ENCODE measurements at places on chromosomes 5 and 9.

GRCh38 chr9:88438811-88439210 lies 50.6 kb downstream of the SPIN1 start:
- DNase-seq = no peak

DNA sequence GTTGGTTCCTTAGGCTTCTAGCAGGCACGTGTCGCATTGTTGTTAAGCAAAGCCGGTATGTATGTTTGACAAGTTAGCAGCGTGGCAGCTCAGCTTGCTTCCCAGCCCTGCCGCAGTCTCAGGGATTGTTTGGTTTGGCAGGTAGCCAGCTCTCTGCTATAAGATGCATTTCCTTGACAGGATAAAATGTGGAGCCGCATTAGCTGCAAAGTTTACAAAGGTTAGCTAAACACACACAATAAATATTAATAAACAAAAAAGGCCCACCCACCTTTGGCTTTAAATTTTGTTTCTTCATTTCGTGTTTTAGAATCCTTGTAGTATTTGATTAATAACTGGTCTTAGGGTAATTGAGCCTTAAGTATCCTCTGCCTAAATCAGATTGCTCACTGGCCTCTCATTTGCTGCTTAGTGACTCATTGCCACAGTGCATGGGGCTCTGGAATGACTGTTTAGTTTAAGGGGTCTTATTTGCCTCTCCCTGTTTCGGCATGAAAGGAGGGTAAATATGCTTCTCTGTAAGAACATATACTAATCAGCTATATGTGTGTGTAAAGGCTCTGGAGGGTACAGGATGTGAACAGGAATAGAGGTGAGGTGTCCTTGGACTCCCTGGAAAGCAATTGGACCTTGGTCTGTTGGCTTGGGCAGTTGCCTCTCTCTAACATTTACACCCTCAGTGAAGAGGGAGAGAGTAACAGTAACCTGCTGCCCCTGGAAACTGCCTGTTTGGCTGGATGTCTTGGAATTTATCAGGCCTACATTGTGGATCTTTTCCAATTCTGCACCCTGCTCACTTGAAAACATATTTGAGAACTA lies 122.0 kb downstream of the GDNF start:
- peak; percentile 93 for DNase-seq

DNA sequence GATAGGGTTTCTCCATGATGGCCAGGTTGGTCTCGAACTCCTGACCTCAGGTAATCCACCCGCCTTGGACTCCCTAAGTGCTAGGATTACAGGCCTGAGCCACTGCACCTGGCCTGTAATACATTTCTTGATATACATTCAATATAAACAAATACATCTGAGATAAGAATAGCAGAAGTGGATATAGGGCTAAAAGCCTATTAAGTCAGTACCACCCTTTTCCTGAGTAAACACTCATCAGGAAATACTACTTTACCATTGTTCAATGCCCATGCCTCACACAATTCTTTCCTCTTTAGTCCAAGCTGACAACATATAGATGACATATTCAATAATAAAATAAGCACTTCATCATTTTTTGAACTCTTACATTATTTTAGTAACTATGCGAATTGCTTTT lies 64.8 kb downstream of the MRPS27 start:
- DNase-seq = no peak

GRCh38 chr5:135225856-135226560 lies 173.0 kb downstream of the MACROH2A1 start:
- DNase-seq = no peak

DNA sequence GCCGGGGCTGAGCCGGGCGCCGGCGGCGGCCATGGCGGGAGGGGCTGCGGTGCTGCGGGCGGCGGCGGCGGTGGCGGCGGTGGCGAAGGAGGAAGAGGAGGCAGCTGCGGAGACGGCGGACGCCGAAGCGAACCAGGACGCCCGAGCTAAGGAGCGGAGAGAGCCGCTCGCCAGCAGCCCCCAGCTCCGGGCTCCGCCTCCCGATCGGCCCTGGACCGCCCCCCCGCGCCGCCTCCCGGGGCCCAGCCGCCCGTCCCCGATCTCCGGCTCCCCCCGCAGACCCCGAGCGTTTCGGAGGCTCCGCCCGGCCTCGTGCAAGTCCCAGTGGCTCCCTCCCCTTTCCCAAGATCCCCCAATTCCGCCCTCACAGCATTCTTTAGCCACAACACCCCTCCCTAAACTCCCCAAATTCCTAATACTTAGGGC lies at the start of gene ASTN2:
Gene ASTN2 (minus strand): TSS at position 152 of the 426 bp plus-strand sequence. CDS start 119 bp downstream, at position 33.
- DNase-seq = no peak

DNA sequence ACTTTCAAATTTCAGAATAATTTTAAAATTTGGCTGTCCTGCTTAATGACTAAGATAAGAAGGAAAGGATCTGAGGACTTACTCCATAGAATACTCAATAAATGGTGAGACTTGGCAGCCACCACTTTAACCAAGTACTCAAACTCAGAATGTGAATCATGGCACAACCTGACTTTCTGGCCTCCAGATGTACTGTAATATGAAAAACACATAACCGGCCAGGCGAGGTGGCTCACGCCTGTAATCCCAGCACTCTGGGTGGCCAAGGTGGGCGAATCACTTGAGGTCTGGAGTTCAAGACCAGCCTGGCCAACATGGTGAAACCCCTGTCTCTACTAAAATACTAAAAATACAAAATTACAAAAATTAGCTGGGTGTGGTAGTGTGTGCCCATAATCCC lies 10.0 kb upstream of the MARCHF6 start:
- no peak for DNase-seq

- no peak for DNase-seq
These were observed 427.6 kb downstream of the IRX1 start for GRCh38 chr5:4023091-4023752.

GRCh38 chr5:119274030-119274766 lies 81.6 kb upstream of the TNFAIP8 start:
- DNase-seq = peak; percentile 14

DNA sequence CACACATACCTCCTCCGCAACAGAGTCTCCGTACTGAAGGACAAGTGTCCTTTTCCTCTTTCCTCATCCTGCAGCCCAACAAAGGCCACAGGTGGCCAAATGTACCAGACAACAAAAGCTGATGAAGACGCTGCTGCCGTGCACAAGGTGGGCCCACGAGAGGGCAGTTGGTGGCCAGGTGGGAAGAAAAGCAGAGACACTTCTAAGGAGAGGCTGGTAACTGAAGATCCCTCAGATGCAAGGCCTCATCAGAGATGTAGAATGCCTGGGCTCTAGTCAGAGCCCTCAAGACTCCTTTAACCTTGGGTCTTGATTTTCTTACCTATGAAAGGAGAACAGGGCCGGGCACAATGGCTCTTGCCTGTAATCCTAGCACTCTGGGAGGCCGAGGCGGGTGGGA lies 75.7 kb downstream of the NRG2 start:
- no peak for DNase-seq

DNA sequence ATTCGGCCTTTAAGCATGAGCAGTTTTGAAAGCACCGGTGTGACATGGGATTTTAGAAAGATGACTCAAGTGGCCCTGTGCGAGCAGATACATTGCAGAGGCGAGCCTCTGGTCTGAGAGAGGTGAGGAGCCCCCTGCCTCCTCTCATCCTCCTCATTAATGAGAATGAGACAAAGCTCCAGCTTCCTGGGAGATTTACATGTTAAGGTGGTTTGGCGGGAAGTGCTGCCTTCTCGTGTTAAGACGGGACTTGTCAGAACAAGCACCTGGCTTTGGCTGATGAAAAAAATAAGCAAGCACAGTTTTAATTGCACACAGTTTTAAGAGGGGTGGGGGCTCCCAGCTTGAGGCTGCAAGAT lies 68.1 kb downstream of the ACTL7B start:
- no peak for DNase-seq

DNA sequence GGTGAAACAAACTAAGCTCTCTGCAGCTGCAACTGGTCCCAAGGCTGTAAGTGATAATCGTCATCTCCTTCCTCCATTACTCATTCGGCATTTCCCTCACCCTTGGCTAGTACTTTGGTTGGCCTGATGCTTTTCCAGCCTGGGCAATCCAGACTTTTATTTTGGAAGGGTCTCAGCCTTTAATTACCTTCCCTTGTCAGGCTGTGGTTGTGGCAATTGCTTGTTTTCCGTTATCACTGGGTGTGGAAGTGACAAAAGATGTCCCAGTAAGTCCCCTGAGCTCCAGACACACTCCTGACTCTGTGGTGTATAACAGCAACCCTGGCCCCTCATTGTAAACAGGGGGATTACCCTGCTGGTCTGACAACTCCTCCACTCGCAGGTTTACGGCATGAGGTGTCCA lies 6.3 kb upstream of the FAF2 start:
- peak; percentile 34 for DNase-seq

GRCh38 chr5:170219615-170220014 lies 13.2 kb upstream of the C5orf58 start:
- DNase-seq = peak; percentile 45

DNA sequence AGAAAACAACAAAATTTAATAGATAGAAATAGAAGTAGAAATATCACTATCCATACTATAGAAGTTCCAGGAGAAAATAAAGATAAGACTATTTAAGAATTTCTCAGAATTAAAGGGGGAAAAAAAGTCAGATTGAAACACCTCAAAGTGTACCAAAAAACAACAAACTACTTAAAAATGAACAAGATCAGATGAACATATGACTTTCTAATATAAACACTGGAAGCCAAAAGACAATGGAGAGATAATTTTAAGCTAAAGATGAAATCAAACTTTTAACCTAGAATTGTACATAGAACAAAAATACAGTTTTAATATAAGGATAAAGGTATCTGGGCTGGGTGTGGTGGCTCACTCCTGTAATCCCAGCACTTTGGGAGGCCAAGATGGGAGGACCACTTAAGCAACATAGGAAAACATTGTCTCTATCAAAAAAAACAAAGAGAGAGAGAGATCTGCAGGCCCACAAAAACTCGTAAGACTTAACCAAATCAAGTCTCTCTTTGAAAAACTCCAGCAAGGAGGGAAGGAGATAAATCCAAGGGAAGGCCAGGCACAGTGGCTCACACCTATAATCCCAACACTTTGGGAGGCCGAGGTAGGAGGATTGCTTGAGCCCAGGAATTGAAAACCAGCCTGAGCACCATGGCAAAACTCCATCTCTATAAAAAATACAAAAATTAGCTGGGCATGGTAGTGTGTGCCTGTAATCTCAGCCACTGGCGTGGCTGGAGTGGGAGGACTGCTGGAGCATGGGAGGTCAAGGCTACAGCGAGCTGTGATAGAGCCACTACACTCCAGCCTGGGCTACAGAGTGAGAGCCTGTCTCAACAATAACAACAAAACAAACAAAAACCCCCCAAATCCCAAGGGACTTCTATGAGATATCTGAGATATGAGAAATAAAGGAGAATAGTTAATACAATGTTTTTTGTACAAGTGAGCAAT lies 32.4 kb downstream of the ABHD17B start:
- DNase-seq = no peak

GRCh38 chr9:98406469-98406868 lies 151.0 kb upstream of the TBC1D2 start:
- no peak for DNase-seq

- no peak for DNase-seq
These were observed 58.1 kb downstream of the SLIT3 start for GRCh38 chr5:169242849-169243186.

DNA sequence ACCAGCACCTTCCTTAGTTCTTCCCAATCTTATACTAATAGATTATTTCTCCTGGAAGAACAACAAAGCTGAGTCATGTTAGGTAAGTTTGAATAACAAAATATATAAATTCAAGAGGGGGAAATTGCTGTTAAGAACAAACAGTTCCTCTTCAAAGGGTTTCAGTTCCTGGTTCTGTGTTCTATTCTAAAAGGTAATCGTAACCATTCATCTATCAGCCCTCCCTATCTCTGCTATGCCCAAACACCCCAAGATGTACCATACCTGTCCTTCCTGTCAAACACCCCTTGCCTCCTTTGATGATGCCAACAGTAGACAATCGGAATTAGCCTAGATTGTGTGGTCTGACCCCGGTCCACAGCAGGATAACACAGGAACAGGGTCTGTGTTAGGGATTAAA lies 4.2 kb upstream of the RNF180 start:
- DNase-seq = no peak

GRCh38 chr9:96556701-96557461 lies 62.8 kb downstream of the CDC14B start:
- DNase-seq = no peak

GRCh38 chr9:106596984-106597383 lies 266.0 kb upstream of the ZNF462 start:
- no peak for DNase-seq

DNA sequence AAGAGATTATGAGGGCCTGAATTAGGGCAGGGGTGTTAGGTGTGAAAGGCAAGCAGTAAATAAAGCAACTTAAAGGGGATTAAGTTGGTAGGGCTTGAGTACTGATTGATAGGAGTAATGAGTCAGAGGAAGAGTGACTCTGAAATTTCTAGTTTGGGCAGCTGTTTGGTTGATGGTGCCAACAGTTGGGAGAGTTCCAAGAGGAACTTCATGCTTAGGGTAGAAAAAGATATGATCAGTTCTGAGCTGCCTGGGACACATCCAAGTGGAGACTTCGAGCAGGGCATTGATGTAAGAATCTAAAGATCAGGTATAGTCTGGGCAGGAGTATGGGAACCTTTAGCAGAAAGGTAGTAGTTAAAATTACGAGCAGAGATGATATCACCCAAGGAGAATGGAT lies 10.2 kb downstream of the MAMDC2 start:
- DNase-seq = peak; percentile 14

GRCh38 chr5:31211098-31211497 lies 17.6 kb downstream of the CDH6 start:
- no peak for DNase-seq

DNA sequence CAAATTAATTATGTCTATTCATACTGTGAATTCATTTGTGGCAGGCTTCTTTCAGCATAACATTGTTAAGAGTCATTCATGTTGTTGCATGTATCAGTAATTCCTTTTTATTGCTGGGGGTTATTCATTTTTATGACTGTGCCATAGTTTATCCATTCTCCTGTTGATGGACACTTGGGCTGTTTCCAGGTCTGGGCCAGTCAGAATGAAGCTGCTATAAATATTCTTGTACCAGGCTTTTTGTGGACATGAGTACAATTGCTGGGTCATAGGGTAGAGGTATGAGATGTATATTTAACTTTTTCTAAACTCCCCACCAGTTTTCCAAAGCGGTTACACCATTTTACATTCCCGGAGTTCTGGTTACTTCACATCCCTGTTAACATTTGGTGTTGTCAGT lies 13.6 kb downstream of the PRPF4 start:
- DNase-seq = no peak

- no peak for DNase-seq
These were observed 418.6 kb upstream of the GRAMD2B start for GRCh38 chr5:126004636-126005035.

GRCh38 chr5:132746592-132746953 lies 653 bp upstream of the CCNI2 start:
- no peak for DNase-seq

Data from H4 (cell line).